T-helper 2 cell (primary cell): ENCODE measurements at places on chromosomes 16 and 17.

DNA sequence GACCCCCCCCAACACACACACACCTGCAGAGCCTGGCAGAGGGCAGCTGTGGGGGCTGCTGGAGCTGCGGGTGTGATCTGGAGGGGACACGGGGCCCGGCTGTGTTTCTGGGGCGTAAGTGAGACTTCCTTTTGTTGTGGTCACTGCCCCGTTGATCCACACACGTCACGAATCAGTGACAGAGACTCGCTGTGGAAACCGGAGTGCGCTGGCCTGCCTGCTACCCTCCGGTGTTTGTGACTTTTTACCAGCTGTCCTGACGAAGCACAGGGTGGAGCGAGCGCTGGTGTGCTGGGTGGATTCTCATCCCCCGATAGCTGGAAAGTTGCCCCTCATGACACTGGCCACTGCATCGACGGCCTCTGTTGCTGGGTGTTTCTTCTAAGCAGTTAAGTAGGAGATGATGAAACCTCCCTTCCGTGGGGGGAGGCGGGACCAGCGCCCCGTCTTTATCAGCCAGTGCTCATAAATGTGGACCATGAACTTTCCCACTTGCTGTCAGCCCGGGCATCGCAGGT is 2.3 kb downstream of the METRNL start:
- no peak for DNase-seq

DNA sequence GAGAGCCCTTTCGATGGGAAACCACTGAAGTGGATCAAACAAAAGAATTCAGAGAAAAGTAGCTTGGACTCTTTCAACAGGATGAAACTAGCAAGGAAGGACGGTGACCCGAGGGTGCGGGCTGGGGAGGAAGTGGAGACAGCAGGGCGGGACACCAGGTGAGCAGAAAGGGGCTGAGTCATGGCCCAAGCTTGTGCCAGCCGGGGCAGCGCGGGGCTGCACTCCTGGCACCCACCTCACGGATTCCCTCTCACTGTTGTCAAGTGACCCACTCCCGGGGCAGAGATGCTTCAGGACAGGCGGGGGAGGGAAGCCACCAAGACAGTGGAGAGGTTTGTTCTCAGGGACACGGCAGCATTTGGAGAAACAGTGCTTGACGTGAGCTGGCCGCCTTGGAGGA is 10.7 kb upstream of the RNF222 start:
- no peak for DNase-seq

DNA sequence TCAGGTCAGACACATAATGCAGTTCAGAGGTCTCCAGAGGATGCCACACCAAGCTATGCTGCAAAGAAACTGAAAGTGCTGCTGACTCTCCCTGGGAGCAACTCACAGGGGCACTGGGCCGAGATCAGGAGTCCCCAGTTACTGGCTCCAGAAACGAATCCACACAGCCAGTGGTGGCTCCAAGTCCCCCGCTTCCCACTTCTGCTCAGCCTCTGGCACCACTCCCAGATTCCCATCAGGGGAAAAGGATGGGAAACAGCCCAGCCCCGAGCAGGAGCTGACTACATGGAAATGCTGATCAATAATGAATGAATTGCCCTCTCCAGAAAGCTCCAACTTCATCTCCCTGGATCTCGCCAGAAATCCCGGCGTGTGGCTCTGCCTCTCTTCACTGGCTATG is 62.3 kb upstream of the CDH5 start:
- no peak for DNase-seq

DNA sequence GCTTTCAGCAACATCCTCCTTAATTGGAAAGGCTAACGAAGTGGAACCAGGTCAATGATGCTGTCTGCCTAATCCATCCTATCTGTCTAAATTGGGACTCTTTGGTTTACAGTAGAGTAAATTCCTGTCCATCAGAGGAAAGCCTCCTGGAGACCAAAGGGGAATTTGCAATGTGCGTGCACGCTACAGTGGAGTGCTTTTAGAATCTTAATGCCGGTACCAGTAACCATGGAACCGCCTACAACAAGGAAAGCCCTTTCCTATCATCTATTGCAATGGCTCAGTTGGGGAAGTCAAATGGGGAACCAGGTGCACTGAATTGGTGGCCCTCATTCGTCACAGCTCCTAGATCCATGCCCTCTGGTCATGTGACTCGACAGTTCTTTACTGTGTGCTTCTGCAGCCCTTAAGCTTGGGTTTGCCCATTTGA is 110.1 kb downstream of the XYLT1 start:
- DNase-seq, result no peak

DNA sequence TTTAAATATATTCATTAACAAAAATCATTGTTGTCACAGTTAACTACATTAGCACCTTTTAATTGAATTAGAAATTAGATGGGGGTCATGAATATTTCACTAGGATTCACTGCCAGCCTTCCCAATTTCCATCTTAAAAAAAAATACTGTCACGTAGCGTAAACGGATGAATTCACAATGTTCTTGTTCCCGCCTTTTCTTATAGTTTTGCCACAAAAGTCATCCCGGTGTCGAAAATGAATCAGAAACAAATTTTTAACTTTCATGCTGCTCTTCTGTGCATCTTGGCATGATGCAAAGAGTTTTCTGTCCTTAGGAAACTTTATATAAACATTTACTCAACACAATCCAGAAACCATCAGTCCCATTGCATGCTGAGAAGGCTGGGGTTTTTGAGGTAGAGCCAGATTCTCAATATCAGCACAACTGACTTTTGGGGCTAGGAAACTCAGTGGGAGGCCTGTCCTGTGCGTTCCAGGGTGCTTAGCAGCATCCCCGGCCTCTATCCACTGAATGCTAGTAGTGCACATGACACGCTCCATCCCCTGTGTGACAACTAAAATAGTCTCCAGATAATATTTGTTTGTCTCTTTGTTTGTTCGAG is 252.9 kb upstream of the XYLT1 start:
- DNase-seq, result no peak

DNA sequence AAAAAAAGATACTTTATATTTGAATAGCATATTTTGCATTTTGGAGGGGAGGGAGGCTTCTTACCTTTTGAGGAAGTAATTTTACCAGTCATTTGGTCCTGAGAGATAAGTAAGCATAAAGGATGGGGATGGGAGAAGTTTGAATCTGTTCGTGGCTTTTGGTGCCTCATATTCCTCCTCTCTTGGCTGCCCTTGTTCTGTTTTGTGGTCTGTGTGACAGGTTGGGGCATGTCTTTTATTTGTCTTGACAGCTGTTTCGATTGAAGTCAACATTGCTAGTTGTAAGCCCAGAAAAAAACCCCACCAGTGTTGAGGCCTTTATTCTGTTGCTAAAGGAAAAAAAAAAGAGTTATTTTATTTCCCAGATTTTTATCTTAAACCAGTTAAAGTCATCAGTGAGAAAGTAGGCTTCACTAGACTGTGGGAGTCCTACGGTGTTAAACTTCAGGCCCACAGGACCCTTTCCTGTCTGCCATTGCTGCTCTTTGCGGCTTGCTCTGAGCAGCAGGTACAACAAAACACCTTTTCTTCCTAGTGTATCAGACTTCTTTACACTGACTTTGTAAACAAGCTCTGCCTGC is 11.4 kb downstream of the SLC7A6 start:
- no peak for DNase-seq

DNA sequence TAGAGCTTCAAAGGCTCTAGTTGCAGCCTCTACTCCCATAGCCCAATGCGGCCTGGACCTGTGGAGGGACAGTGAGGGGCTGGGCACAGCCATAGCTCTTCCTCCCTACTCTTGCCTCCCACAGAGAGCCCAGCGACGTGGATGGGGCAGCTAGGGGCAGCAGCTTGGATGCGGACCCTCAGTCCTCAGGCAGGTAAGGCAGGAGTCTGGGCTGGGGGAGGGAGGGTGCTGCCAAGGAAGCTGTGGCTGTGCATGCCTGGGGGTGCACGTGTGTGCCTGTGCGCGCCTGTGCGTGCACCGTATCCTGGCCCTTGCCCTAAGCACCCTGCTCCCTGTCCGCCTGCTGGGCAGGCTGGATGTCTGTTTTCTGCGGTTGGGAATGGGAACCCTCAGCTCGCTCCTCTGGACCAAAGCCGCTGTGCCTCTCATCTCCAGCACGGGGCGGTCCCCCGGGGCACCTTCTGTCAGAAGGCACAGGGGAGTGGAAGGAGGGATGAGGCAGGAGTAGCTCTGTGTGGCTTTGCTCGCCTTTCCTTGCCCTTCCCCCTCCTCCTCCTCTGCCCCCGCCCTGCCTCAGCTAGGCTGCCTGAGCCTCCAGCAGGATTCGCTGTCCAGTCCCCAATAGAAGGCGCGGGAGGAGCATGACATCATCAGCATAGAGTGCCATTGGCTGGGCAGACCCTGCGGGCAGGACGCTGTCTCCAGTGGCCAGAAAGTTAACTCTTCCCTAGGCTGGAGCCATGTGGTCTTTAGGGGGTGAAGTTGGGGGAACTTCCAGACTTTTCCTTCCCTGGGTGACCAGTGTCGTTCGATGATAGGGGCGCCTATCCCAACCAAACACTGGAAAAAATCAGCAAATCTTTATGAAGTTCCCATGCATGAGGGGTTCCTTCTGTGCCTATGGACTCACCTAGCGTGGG is 797 bp downstream of the PRCD start:
- DNase-seq, result no peak

- no peak for DNase-seq
Observed at GRCh38 chr17:17172990-17173389, 33.1 kb downstream of the PLD6 start.
